ENCODE measurements at places on chromosomes 1 and 21. TPM values are rescaled to one million over a fixed set of nuclear protein-coding genes. Genes with fewer than 3 reads are reported as not detected.

The DISP3 gene
- total RNA-seq: 10.8 TPM

The PKN2 gene
- total RNA-seq: 63.2 TPM

The CD1E gene
- total RNA-seq: not detected

The OR2M3 gene
- 0.46 TPM for total RNA-seq

The DMBX1 gene
- total RNA-seq: 1.8 TPM

The FNDC10 gene
- total RNA-seq: 8.3 TPM

The MCOLN3 gene
- total RNA-seq: 0.23 TPM

The LCE6A gene
- total RNA-seq: not detected

The FLG2 gene
- total RNA-seq: not detected

The CDC7 gene
- 21.5 TPM for total RNA-seq

The LTN1 gene
- total RNA-seq: 46.4 TPM

The EXO5 gene
- total RNA-seq: 29.5 TPM

The RNU5D-1 gene
- not detected for total RNA-seq

The OR2L5 gene
- 1.8 TPM for total RNA-seq

The UHMK1 gene
- total RNA-seq: 79.1 TPM

The CR1L gene
- not detected for total RNA-seq

The ST6GALNAC3 gene
- total RNA-seq: 16.4 TPM

The ZC3H11A gene
- total RNA-seq: 73.8 TPM

The PIGM gene
- total RNA-seq: 9.9 TPM

The PLA2G2D gene
- not detected for total RNA-seq

The ARTN gene
- 0.46 TPM for total RNA-seq

The PROX1 gene
- total RNA-seq: 85.6 TPM

The S100A8 gene
- 13.1 TPM for total RNA-seq

The VCAM1 gene
- 51.0 TPM for total RNA-seq

The VANGL2 gene
- 17.8 TPM for total RNA-seq

The C21orf58 gene
- total RNA-seq: 4.8 TPM

The NRIP1 gene
- 77.7 TPM for total RNA-seq

The TNFRSF9 gene
- total RNA-seq: under 0.01 TPM

The ADSS2 gene
- 71.5 TPM for total RNA-seq

The HEYL gene
- total RNA-seq: 1.4 TPM

The B3GALT5 gene
- total RNA-seq: 3.2 TPM

The SIPA1L2 gene
- total RNA-seq: 60.2 TPM

The TOR1AIP2 gene
- total RNA-seq: 72.4 TPM

The NENF gene
- total RNA-seq: 22.1 TPM

The ATP1A4 gene
- under 0.01 TPM for total RNA-seq

The FYB2 gene
- total RNA-seq: 3.9 TPM

Data from diencephalon (tissue), 1 donor.